ENCODE measurements at places on chromosomes 6 and 20.
A peak's percentile ranks its signal among the peaks of the same experiment; 100 is the strongest.

- DNase-seq: no peak
These were observed 391.9 kb upstream of the CHD6 start for GRCh38 chr20:42010090-42010489.

DNA sequence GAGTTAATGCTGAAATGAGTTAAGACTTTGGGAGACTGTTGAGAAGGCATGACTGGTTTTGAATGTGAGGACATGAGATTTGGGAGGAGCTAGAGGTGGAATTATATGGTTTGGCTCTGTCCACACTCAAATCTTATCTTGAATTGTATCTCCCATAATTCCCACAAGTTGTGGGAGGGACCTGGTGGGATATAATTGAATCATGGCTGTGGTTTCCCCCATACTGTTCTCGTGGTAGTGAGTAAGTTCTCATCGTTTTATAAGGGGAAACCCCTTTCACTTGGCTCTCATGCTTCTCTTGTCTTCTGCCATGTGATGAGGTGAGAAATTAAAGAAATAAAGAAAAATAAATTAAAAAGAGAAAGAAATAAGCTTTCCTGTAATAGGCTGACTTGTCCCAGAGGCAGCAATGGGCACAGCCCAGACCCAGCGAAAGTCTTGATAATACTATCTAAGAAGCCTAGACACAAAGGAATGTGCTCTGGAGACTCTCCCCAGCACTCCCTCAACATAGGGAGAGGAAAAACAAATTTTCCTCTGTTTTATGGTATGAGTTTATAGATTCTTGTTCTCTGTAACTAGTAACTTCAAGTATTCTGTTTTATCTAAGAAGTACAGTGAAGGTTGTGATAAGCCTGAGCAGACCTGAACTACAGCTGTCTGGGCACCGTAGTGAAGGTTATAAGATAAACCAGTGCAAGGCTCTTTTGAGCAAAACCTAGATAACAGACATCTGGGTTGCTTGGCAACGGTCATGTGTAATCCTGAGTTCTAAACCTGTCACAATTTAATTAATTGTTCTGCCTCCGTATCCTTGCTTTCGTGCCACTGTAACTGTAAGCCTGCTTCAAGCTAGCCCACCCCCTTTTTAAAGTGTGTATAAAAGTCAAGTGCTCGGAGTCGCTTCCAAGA lies 88.9 kb upstream of the ECI2 start:
- DNase-seq: no peak

GRCh38 chr6:117448732-117449485 lies 23.2 kb upstream of the ROS1 start:
- no peak for DNase-seq

DNA sequence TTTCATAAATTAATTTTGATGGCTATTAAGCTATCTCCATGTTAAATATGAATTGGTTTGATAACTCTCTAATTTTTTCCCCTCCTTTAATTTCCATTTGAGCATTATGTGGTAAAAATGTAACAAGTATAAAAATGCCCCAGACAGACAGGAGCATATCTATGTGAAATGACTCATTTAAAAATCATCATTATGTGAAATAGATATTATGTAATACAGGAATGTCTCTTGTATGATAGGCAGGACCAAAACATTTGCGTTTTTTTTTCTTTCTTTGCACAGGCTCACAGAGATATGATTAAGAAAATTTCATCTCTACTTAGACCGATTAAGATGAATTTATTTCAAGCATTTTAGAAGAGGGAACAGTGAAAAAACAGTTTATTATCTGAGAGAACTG lies 95.8 kb downstream of the AKAP7 start:
- no peak for DNase-seq

- peak; percentile 88 for DNase-seq
These were observed at the start of gene FOXO3 for GRCh38 chr6:108560463-108561308. Gene FOXO3, plus strand, starts transcription at chr6:108560917. Its CDS starts 292 bp downstream, at chr6:108561209.
